NCI-H1048 (cell line): ENCODE measurements at places on chromosomes 13 and 19.

- no peak for DNase-seq
Observed at GRCh38 chr19:33809960-33810359, 13.3 kb downstream of the KCTD15 start.

DNA sequence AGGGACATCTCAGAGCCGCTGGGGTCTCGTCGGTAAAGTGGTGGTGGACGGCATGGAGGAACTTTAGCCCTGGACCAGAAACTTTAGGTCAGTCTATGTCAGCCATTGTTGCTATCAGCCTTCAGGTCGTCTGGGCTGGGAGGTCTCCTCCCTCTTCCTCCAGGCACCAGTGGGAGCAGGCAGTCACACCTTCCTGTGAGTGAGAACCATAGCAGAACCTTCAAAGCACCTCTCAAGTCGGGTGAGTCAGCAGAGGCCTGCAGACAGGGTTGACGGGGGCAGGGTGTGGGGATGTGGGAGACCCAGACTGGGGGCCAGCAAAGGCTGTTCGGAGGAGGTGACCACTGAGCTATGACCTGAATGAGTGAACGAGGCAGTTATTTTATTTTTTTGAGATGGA is 15.4 kb upstream of the SBNO2 start:
- no peak for DNase-seq

GRCh38 chr13:40581277-40581579 is 85.2 kb downstream of the FOXO1 start:
- no peak for DNase-seq

- DNase-seq: no peak
Observed at GRCh38 chr19:44972802-44973201, 17.6 kb downstream of the CLPTM1 start.

GRCh38 chr19:40154121-40154680 is 37.0 kb upstream of the MAP3K10 start:
- no peak for DNase-seq

- no peak for DNase-seq
Observed at GRCh38 chr13:59607172-59607571, 556.6 kb downstream of the DIAPH3 start.

DNA sequence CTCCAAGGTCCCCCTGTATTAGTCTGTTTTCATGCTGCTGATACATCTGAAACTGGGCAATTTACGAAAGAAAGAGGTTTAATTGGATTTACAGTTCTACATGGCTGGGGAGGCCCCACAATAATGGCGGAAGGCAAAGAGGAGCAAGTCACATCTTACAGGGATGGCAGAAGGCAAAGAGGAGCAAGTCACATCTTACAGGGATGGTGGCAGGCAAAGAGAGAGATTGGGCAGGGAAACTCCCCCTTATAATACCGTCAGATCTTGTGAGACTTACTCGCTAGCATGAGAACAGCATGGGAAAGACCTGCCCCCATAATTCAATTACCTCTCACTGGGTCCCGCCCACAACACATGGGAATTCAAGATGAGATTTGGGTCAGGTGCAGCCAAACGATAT is 50.0 kb upstream of the FARP1 start:
- no peak for DNase-seq

DNA sequence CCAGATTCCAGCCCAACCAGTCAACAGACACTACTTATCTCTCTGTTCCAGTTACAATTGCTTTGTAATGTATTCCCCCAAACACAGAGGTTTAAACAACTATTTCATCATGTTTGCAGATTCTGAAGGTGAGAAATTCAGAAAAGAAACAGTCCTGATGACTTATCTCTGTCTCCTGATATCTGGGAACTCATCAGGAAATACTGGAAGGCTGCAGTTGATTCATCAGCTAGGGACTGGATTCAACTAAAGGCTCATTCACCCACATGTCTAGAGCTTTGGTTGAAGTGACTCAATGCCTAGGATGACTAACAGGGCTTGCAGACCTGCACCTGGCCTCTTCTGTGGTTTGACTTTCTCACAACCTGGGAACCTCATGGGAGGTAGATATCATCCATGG is 56.6 kb upstream of the GPC6 start:
- DNase-seq: no peak

GRCh38 chr13:61013796-61014195 is 401.9 kb downstream of the PCDH20 start:
- DNase-seq: no peak

DNA sequence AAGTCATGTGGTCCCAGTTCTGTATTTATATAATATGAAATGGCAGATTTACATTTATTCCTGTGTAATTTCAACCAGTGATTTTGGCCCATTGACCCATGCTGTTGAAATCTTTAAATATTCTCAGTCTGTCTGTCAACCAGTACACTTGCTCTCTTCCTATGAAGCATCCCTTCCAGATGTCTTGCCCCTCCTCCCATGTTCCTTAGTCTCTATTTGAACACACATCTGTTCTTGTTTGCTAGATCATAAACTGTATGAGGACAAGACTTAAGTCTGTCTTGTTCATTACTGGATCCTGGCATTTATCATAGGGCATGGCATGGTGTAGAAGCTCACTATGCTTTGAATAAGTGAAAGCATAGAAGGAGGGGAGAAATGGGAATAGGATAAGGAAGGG is 34.9 kb downstream of the STARD13 start:
- no peak for DNase-seq

- no peak for DNase-seq
Observed at GRCh38 chr13:113302986-113303385, 5.9 kb downstream of the LAMP1 start.

GRCh38 chr19:35128398-35129057 is 6.3 kb downstream of the LGI4 start:
- no peak for DNase-seq

DNA sequence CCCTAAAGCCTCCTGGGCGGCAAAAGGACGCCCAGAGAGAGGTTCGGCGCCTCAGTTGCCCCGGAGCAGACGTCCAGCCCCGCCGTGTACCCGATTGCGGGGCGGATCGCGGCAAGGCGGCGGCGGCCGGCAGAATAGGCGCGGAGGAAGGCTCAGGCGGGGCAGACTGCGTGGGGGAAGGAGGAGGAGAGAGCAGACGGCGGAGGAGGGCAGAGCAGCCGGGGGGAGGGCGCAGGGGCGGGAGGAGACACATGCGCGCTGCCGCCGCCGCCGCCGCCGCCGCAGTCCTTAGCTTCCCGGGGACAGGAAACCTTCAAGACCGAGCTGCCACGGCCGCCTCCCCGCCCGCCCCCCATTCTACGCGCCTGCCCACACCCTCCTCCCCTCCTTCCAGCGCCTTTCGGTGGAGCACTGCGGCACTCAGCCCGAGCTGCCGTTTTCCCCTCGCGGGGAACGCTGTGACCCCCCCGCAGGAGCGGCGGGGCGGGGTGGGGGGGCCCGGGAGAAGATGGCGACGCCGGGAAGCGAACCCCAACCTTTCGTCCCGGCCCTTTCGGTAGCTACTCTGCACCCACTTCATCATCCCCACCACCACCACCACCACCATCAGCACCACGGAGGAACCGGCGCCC is at the start of gene LRCH1:
LRCH1 (plus strand) TSS at position 282 of the 632 bp plus-strand sequence; CDS start at position 509, 227 bp downstream.
- peak; percentile 25 for DNase-seq

GRCh38 chr19:30806311-30806710 is 434.1 kb downstream of the ZNF536 start:
- no peak for DNase-seq

DNA sequence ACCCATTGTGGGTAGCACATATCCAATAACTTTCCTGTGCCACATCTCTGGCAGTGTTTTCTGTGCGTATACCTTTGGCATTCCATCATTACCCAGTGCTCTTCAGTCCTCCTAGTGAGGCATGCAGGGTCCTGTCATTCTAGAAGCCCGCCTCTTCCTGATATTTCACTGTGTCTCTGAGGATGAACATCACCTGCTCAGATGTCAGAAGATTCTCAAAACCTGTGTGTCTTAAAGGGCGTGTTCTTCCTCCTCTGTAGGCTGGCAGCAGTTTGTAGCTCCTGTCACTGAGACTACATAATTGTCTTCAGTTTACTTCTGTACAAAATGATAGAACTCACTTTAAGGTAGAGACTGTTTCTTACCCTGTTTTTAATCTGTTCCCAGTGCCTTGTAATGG is 56.9 kb upstream of the TEX29 start:
- DNase-seq: no peak

GRCh38 chr19:35100588-35101533 is 14.8 kb upstream of the FXYD3 start:
- no peak for DNase-seq

GRCh38 chr19:56707821-56708220 is 36.3 kb upstream of the ZNF835 start:
- DNase-seq: no peak

- no peak for DNase-seq
Observed at GRCh38 chr13:98977568-98978265, at the start of gene DOCK9. Gene DOCK9, minus strand, starts transcription at chr13:98978064. Its CDS starts 155 bp downstream, at chr13:98977909.

DNA sequence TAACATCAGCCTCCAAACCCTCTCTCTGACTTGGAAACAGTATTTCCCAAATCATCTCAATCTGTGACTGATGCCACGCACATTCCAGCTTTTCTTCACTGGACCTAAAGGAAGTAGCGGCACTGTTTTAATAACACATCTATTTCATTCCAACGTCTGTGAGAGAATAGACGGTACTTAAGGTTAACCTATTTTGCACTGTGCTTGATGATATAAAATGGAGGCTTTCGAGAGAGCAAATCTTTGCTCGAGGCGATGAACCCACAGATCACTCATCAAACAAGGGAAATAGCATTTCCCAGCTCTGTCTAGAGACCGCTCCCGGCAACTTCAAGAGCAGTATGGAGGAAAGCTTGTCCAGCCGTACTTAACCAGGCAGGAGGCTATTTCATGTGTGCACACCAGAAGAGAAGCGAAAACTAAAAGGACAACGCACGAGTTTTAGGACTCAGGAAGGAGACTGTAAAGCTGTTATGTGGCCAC is 2.9 kb downstream of the UBL3 start:
- DNase-seq: no peak

- DNase-seq: no peak
Observed at GRCh38 chr19:38277549-38277948, 13.2 kb downstream of the SPINT2 start.

DNA sequence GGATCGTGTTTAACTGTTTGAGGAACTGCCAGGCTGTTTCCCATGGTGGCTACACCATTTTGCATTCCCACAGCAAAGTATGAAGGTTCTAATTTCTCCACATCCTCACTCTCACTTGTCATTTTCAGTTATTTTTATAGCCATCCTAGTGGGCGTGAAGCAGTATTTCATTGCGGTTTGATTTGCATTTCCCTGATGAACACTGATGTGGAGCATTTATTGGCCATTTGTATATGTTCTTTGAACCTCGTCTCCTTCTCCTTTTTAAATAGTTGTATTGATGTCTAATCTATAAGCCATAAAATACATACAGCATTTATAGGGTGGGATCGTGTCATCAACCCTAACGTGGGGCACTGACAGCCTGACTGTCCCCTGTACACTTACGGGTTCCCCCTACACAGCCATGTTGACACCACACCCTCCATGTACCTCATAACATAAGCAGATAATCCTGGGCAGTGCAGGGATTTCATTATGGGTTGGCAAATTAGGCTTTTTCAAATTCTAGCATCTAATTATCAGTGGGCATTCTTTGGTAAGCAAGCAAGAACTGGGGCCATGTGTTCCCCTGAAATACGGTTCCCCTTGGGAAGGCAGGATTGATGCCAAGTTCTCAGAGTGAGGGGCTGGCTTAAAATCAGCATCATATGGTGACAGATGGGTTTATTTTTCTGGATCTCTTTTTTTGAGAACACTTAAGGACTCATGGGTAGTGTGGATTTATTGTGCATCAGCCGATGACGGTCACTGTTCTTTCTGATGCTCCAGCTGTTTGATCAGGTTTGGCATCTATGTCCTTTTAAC is 11.6 kb upstream of the ZBTB45 start:
- no peak for DNase-seq

GRCh38 chr13:34765446-34766180 is 176.5 kb upstream of the NBEA start:
- DNase-seq: no peak

GRCh38 chr19:51339313-51339686 is 2.6 kb downstream of the VSIG10L start:
- DNase-seq: no peak

GRCh38 chr19:45670670-45671453 is 2.8 kb downstream of the GIPR start:
- peak; percentile 58 for DNase-seq

- DNase-seq: no peak
Observed at GRCh38 chr13:48110132-48110868, 15.4 kb upstream of the MED4 start.

DNA sequence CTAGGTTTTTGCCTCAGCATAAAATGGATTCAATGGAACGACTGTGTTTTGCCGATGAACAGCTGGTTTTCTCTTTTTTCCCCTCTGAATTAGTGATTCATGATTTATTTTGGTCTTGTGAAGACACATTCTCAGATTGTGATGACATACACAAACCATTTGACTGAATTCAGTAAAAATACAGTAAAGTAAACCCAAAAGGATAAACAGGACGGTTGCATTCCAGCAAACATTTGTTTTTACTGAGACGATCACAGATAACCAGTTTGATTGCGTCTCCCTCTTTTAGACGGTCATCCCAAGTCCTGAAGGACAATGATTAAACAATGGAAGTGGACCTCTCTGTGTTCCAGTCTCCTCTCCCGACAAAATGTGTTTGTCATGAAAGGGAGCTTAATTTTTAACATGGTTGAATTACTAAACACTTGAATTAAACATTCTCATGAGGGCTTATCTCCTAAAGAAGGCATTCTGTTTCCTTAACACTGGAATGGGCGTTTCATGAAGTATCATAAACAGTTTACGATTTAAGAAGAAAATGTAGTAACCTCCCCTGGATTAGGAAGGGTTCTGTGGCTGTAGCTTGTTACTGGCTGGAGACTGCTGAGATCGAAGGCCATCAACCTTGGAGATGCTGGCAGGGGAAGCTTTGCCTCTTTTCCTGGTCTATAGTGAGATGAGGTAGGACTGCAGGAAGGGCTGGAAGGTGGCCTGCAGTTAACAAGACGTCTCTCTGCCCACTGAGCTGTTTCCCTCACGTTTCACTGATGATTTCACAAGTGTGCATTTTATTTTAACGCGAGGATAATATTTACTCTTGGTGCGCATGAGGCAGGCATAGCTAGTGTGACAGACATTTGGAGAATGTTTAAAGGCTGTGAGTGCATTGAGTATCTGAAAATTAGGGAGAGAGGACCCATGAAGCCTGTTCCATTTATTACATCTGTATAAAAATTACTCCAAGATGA is 457.9 kb downstream of the FGF9 start:
- no peak for DNase-seq

GRCh38 chr19:19107654-19108053 is 30.6 kb downstream of the TMEM161A start:
- DNase-seq: no peak

GRCh38 chr13:99307247-99307646 is at the start of gene GPR183:
Gene GPR183, minus strand, starts transcription at chr13:99307399. Its CDS starts 11,254 bp downstream, at chr13:99296145.
- no peak for DNase-seq

- no peak for DNase-seq
Observed at GRCh38 chr13:110265341-110265681, 41.6 kb downstream of the COL4A1 start.
